CD4-positive, alpha-beta T cell treated with Interferon alpha-2 for 1 hour (primary cell): ENCODE measurements at places on chromosomes 11 and 22.

DNA sequence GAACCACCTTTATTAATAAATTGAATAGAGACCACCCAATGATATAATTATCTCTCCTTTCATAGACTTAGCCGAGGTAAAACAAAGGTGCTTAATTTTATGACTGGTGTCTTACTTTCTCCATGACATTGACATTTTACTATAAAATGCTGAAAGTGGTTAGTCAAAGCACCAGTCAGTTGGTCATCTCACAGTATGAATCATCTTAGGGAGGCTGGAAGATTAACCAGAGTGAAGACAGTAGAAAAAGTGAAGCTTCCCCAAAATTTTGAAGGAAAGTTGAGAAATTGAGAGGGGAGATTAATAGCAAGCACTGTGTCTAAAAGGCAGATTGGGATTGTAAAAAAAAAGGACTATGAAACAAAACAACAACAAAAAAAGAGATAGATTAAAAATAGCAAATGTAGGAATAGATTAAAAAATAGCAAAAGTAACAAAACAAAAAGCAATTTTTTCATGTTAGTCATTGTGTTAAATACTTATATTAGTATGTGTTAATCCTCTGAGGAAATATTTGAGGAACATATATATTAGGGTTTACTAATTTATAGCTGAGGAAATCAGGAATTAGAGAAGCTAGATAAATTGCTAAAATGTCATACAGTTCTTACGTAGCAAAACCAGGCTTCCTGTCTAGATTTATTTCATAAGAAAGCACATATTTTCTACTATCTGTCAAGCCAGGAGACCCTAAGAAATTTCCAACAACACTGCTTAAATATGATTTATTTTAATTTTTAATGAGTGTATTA lies 557.3 kb upstream of the ANO5 start:
- DNase-seq, result no peak

- peak; percentile 88 for DNase-seq
These were observed 2.5 kb downstream of the CPT1A start for GRCh38 chr11:68839054-68839865.

DNA sequence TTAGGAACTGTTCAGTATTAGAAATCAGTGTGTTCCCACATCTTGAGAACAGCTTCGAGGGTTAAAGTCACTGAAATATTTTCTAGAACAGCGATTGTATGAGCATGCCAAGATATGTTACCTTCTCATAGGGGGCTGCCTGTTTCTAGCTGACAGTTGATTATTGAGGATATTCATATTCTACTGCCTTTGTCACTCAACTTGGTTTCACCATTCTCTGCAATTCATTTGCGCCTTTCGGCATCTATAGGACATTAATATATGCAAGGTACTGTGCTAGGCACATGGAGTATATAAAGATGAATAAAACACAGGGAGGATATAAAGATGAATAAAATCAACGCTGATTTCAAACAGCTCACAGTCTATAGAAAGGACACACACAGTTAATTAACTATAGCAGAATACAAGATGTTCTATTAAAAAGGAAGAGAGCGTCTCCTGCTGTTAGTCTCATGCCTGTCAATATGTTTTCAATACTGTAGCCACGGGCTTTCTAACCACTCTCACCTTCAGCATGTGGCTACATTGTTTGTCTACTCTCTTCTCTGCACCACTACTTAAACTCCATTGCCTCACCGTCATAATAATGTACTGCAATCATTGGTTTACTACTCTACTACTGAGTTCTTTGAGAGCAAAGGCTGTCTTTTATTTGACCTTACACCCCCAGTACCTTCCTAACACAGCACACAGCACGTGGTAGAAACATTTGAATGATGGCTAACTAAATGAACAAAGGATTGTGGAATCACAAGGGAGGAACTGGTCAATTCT lies 81.9 kb downstream of the RAB30 start:
- peak; percentile 38 for DNase-seq

DNA sequence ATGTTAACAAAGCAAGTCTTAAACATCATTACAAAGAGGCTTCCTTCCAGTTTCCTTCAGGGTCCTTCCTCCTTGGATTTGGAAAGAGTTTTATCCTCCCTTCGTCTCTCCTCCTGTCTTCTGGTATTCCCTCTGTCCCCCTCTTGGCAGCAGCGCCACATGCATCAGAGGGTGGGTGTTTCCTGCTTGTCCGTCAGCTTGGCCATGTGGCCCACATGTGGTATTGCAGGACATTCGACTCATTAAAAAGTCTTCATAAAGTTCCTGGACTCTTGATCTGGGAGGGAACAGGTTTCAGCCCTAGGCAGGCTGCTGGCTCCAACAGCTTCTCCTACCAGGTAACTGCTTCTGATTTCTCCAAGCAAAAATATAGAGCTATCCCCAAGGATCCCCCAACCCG lies 189.8 kb downstream of the CSNK2A3 start:
- no peak for DNase-seq

GRCh38 chr11:42043312-42043711 lies 583.9 kb upstream of the LRRC4C start:
- no peak for DNase-seq

DNA sequence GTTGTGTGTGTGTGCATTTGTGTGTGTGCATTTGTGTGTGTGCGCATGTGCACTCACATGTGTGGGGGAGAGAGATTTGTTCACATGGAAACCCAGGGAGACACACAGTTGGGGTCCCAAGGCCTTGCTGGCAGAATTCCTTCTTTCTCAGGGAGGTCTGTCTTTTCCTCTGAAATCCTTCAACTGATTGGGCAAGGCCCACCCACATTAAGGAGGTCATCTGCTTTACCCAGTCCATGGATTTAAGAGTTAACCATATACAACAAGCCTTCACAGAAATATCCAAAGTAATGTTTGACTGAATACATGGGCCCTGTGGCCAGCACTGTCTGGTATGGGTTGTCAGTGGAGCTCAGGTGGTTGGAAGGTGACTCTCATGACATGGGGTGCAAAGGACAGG lies 641.4 kb downstream of the BRD1 start:
- DNase-seq, result no peak

GRCh38 chr22:36874309-36874696 lies 13.5 kb downstream of the NCF4 start:
- DNase-seq, result no peak

DNA sequence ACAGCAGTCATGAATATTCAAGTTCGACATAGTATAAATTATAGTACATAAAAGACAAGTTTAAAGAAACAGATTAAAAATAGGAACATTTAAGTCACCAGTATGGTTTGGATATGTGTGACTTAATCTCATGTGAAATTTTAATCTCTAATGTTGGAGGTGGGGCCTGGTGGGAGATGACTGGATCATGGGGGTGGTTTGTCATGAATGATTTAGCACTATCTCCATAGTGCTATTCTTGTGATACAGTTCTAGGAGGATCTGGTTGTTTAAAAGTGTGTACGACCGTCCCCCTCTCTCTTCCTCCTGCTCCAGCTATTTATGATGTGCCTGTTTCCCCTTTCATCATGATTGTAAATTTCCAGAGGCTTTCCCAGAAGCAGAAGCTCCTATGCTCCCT lies 3.3 kb downstream of the KDM4E start:
- DNase-seq, result no peak

GRCh38 chr11:79236541-79236971 lies 204.3 kb downstream of the TENM4 start:
- no peak for DNase-seq

DNA sequence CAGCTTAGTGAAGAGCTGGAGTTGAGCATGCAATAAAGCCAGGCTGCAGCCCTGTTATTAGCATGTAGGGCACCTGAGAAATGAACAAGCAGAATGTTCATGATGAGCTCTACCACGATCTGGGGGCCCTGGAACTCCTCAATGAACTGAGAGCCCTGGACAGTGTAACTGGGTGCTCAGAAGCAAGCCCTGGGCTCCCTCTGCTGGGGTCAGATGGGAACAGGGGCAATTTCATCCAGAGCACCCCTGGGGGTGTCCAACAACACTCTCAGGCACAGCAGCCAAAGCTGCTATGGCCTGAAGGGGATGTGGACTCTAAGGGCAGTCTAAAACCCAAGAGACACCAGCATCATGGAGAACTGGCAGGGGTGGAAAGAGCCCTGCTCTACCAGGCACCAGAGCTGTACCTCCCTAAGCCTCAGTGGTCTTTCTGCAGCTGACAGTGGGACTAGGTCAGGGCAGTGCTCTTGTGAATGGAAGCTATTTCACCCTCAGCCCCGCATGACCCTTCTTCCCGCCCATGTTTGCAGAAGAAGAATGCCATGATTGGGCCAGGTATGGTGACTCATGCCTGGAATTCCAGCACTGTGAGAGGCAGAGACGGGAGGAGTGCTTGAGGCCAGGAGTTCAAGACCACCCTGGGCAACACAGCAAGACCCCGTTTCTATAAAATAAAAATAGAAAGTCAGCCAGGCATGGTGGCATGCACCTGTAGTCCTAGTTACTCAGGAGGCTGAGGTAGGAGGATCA lies 28.9 kb downstream of the THOC5 start:
- DNase-seq, result peak; percentile 35

- no peak for DNase-seq
These were observed 14.0 kb downstream of the RPS6KA4 start for GRCh38 chr11:64372802-64373597.

DNA sequence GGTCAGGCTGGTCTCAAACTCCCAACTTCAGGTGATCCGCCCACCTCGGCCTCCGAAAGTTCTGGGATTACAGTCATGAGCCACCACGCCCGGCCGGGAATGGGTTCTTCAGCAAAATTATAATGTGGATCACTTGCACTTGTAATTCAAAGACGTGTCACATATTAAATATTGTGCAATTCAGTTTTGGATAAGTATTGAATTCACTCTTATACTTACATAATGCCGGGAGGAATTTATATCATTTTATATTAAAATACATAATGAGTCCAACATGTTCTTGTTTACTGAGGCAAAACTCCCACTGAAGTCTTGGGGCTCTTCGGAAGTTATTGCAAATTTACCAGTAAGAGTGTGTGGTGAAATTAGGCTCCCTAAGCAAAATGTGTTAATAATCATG lies 635.2 kb upstream of the LUZP2 start:
- no peak for DNase-seq

- no peak for DNase-seq
These were observed 52.8 kb downstream of the ENDOD1 start for GRCh38 chr11:95142431-95142830.

DNA sequence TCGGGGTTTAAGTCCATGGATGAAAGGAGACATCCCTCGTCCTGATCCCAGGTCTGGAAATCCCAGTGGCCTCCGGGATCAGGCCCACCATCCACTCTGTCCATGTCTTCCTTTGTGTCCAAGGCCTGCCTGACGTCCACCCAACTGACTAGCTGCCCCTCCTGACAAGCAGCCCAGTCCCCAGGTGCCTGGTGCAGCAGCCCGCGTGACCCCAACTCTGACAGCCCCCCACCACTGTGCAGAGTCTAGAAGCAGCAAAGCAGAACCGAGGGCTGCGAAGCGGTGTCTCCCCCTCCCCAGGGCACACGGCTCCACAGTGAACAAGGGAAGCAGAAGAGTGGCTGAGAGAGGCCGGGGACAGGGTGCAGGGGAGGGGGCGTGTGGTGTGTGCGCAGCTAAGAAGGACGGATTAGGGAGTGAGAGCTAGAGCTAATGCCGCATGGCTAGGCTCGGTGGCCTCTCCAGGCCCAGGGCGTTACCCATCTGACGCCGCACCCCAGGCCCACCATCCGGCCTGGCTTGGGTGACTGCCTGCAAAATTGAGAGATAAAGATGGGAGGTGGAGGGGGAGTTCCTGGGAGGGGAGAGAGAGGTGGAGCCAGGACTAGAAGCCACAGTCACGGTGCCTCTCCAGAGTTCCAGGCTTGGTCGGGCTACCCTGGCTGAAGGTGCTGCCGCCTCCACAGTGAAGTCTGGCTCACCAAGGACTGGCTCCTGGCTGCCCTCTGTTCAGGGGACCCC lies 16.6 kb upstream of the BAIAP2L2 start:
- DNase-seq, result no peak

DNA sequence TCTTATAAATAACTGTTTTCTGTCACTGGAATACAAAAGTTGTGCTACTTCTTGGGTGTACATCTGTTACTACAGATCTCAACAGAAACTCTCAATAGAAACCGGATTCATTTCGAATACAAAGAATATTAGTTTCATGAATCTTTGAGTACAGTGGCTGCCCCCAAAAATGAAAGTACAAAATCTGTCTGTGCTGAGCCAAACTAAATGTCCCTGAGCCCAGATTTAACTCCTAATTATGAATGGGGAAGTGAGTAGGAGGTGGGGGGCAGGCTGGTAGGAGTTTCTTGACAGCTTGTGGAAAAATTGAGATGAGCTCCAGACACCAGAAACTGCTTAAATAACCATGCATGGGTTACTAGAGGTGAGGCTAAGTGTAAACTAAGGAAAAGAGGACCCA lies 41.6 kb downstream of the PITPNB start:
- DNase-seq, result no peak

DNA sequence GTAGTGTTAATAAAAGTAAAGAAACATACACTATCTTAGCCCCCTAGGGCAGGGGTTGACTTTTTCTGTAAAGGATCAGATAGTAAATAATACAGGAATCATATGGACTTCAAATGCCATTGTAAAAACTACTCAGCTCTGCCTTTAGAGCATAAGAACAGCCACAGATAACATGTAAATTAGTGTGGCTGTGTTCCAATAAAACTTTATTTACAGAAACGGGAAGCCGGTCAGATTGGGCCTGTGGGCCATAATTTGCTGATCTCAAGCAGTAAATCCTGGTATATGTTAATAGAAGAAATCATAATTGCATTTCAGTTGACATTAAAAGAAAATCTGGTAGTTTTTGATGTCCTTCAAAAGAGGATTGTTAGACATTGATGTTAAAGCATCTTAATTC lies 76.5 kb downstream of the ZC3H12C start:
- no peak for DNase-seq

DNA sequence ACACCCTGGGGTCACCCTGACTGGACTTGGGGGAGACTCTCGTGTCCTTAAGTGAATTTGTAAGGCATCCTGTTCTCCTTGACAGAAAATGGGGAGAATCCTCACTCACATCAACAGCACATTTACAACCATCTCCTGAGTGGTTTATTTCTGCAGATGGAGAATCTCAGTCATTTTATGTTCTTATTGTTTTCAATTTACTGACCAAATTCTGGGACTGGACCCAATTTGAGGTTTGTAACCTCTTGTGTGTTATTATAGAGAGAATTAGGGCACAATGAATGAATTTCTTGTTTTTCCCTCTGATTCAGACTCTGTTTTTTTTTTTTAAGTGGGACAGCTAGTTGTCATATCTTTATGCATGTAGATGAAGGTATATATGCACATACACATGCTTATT lies 104.9 kb downstream of the ADAMTS15 start:
- no peak for DNase-seq

- DNase-seq, result no peak
These were observed 26.0 kb downstream of the LRRC32 start for GRCh38 chr11:76644591-76644990.

GRCh38 chr22:27833803-27834202 lies 32.2 kb upstream of the MN1 start:
- no peak for DNase-seq

GRCh38 chr11:126790550-126791081 lies 210.0 kb downstream of the KIRREL3 start:
- no peak for DNase-seq

DNA sequence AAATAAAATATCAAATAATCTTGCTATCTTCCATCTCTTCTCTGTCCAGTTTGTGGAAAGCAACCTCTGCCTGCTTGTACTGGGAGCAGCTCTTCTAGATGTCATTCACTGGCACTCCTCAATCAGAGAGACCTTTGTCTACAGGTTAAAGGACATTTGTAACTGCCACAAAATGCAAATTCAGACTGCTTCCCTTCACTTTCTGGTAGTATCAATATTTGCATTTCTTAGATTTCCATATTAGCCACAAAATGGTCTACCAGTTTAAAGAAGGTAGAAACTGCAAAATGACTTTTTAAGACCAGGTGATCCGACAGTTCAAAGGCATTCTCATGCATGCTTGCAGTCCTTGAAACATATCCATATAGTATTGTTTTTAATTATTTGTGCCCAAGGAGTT lies 51.7 kb upstream of the RCN1 start:
- DNase-seq, result no peak
